ENCODE measurements at places on chromosomes 4 and X.

DNA sequence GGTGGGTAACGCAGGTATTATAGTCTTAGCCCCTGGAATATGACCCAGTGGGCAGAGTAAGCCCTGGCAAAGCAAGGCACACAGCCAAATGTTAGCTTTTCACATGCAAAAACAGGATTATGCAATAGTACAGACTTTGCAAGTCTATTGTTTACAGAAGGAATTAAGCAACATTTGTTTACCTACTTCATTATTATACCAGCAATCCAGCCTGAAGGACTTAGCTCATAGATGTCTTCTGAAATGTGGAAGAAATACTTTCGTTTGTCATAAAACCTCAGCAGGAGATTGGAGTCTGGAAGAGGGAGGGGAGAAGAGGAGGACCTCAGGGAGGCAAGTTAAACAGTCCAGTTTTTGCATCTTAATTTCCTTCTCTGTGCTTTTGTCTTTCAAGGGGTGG lies 226.7 kb upstream of the CENPE start:
- no peak for DNase-seq

- DNase-seq = peak; percentile 21
Observed at GRCh38 chr4:153362184-153362583, 17.7 kb downstream of the MND1 start.

DNA sequence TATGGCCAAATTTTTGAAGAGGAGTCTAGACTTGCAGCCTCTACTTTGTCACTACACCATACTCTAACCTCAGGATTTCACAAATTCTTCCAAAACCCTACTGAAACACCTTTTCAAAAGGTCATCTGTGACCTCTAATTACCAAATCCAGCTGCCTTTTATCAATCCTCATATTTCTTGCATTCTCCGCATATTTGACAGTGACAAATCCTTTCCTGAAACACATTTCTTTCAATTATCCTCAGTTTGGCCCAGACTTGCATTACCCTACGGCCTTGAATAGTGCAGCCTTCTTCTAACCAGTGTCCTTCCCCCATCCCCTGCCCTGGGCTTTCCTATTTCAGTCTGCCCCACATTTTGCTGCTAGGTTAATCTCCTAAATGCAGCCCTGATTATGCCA lies 25.5 kb downstream of the MID2 start:
- no peak for DNase-seq

DNA sequence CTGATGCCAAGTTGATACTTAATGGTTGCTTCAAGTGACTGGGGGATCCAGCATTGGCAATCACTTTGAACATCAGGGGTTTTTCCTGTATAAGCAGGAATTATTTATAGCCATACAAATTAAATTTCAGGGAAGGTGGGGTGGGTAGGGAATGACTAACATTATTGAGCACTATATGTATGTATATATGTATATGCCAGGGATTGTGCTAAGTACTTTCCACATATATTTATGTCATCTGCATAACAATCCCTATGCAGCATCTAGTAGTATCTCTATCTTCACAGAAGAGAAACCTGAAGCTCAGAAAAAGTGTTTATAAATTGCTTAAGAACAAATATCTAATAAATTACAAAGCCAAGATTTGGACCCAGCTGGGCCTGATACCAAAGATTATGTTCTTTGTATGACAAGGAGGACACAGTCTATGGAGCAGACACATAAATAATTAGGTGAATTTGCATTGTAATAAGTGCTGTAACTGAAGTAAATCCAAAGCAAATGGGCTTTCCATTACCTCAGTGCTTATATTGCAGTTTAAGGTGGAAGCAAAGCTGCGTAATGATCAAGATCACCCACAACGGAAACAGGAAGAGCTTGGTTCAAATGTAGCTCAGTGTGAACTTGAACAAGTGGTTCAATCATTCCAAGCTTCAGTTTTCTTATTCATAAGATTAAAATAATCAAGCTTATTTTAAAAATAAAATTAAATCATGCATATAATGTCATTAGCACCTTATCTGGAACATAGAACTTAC lies 18.9 kb upstream of the RASGEF1B start:
- DNase-seq = no peak

GRCh38 chr4:67885762-67886161 lies 2.0 kb upstream of the TMPRSS11D start:
- DNase-seq = no peak

DNA sequence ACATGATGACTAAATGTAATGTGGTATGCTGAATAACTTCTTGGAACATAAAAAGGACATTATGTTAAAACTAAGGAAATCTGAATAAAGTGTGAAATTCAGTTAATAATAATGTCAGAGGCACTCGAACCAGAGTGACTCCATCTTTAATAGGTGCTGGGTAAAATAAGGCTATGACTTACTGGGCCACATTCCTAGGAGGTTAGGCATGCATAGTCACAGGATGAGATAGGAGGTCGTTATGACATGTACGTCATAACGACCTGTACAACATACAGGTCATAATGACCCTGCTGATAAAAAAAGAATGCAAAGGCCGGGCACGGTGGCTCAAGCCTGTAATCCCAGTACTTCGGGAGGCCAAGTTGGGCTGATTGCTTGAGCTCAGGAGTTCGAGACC lies 28.9 kb upstream of the OPHN1 start:
- no peak for DNase-seq

GRCh38 chr4:145380123-145380522 lies 101.5 kb upstream of the SMAD1 start:
- DNase-seq = no peak

DNA sequence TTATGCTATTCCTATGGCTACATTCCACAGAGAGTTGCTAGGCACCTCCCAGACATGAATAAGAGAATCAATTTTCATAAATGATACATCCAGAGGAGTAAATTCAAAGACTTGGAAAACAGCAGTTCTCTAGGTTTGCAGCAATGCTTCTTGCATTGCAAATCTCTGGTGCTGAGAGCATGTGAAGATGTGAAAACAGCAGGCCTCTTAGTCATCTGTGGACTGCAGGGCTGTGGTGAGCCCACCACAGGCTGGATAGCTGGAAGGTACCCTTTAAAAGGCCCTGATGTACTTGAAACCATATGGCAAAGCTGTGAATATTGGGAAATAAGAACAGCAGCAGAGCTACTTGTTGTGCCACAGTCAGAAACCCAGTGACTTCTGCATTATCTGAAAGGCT lies 2135.9 kb downstream of the ARAP2 start:
- DNase-seq = no peak

DNA sequence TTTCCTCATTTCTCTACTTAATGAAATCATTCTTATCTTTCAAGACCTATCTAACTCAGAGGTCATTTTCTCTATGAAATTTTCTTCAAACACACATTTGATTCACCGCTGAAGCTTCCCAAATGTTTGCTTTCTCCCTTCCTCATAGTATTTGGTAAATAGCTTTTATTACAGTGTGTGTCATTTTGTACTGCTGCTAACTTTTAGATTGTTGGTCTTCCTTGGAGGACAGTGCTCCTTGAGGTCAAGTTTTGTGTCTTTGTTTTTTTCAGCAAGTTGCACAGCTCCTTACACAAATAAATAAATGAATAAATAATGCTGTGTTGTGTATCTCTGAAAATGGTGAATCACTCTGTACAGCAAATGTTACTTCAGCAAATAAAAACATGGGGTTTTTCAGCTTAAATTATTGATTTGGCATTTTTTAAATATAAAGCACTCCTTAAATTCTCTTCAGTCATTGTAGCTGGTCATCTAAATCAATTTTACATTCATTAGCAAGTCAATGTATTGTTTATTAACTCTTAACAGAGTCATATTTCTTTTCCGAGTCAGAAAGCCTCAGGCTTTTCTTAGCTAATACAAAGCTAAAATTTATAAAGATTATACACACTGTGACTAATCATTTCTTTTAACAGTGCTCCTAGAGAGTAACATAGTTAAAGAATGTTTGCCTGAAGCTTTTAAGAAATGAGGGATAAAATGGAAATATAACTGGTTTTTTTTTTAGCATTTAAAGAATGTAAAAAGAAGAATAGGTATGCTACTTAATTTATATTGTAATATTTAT lies 30.1 kb upstream of the MAD2L1 start:
- no peak for DNase-seq

DNA sequence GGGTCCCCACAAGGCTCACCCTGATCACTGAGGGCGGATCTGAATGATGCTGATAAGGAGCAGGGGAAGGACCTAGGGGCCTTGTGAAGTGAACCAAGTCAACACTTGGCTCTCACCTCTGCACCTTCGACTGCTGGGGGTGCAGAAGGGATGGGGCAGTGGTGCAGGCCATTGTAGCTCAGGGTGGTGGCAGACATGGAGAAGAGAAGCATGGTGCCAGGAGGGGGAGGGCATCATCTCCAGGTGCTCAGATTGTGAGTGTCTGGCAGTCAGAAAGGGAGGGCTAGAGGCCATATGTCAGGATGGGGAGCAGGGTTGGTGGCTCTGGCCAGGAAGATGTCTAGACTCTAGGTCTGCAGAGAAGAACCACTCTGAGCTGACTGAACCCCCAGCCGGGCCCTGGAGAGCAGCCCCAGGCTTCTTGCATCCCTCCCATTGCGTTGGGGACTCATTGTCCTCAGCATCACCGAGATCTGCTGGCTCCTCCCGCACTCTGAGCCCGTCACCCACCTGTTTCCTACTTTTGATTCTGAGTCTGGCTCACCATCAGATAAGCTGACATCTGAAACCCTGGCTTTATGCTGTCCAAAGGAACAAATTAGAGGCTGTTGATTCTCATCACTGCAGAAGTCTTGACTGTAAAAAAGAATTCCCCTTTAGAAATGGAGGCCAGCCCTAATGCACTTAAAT lies 3.8 kb downstream of the APLN start:
- no peak for DNase-seq

DNA sequence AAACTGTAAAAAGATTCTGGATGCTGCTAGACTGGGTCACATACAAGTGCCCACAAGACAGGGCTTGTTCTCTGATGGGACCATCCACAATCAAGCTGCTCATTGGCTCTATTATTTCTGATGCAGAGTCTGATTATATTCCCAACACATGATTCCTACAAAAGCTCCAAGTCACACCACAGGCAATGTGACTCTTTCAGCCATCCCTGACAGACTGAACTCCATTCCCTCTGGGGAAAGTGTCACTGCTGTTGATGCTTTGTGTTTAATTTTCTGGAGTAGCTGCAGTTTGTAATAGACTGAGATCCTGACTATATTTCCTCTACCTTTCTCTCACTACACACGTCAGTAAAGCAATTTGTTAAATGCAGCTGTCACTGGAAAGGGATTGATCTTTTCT lies 55.4 kb upstream of the BCLAF3 start:
- no peak for DNase-seq

DNA sequence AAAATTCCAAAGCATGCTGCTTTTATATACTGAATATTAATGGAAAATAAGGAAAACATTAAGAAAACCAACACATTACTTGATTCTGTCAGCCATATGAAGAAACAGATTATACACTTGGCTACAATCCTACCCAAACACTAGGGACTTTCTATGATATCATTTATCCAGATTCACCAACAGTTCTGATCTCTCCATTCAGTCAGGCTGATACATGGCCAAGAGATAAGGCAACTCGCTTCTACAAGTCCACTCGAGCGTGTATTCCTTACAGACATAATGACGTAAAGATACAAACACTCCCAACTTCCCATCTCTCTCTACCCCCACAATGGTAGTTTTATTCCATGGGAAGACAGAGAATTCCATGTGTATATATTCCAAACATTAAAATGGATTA lies 44.5 kb downstream of the NEK1 start:
- no peak for DNase-seq

GRCh38 chr4:105878668-105879067 lies 16.6 kb upstream of the NPNT start:
- DNase-seq = no peak

GRCh38 chr4:24380957-24381665 lies 203.2 kb downstream of the DHX15 start:
- DNase-seq = no peak

GRCh38 chrX:68838571-68838910 lies 9.7 kb downstream of the EFNB1 start:
- DNase-seq = no peak

GRCh38 chr4:39067451-39067850 lies 5.4 kb downstream of the KLHL5 start:
- no peak for DNase-seq

DNA sequence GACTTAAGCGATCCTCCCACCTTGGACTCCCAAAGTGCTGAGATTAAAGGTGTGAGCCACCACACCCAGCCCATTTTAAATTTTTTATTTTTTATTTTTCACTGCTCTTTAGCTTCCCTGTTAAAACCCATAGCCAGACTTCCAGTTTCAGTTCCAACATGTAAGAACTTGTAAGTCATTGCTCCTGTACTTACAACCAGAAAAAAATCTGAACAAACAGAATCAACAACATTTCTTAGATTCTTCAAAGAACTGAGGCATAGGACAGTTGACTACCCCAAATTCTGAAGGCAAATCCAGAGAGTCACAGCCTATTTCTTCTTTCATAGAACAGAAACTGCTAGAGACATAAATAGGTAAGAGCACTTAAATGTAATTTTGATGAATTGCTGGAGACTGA lies 8.1 kb downstream of the GPRASP3 start:
- no peak for DNase-seq

GRCh38 chr4:67448621-67449020 lies 96.7 kb downstream of the CENPC start:
- DNase-seq = no peak

DNA sequence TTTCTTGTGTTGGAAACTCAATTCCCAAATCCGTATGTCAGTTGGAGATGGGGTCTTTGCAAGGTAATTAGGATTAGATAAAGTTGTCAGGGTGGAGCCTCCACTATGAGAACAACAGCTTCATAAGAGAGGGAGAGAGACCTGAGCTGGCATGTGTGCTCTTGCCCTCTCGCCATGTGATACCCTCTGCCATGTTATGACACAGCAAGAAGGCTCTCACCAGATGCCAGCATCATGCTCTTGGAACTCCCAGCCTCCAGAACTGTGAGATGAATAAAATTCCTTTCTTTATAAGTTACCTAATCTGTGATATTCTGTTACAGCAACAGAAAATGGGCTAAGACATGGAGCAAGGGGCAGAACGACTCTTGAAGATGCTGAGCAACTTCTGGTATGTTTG lies 201.9 kb upstream of the BOD1L1 start:
- DNase-seq = no peak

DNA sequence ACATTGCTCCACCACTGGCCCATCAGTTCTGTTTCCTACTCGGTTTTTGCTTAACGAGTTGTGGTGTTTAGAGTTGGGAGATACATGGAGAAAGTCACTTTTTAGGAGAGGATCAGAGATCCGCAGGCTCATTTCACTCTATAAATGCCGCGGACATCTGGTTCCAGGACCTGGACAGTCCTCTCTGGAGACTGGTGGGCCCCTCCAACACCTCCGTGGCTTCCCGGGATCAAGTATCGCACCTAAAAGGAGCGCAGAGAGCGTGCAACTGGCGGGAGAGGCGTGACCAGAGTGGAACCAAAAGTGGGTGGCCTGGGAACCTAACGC lies 9.9 kb upstream of the CLTRN start:
- DNase-seq = no peak

GRCh38 chrX:103254171-103254824 lies 657 bp downstream of the TCEAL8 start:
- DNase-seq = peak; percentile 55

- no peak for DNase-seq
Observed at GRCh38 chrX:113260474-113260873, 419.8 kb upstream of the AMOT start.

- no peak for DNase-seq
Observed at GRCh38 chr4:182585321-182585720, 331.9 kb downstream of the DCTD start.

Measured in SK-N-SH (cell line).